ENCODE measurements at places on chromosomes 6 and 20.

DNA sequence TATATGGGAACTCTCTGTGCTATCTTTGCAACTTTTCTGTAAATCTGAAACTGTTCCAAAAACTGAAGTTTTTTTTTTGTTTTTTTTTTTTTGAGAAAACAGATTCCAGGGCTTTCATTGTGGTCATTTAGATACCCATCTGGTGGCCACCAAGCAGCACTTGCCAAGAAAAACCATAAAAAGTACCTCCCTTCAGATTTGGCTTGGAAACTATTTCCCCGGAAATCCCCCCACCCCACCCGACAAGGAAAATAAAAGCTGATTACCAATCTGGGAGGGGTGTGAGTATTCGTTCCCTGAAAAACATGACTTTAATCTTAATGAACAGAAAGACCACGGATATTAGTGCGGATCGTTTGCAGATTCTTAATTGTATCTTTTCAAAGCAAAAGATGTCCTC, 1.9 kb downstream of the NFATC2 start:
- DNase-seq, result no peak

- no peak for DNase-seq
Measured at GRCh38 chr20:48626938-48627736, 200.7 kb downstream of the PREX1 start.

DNA sequence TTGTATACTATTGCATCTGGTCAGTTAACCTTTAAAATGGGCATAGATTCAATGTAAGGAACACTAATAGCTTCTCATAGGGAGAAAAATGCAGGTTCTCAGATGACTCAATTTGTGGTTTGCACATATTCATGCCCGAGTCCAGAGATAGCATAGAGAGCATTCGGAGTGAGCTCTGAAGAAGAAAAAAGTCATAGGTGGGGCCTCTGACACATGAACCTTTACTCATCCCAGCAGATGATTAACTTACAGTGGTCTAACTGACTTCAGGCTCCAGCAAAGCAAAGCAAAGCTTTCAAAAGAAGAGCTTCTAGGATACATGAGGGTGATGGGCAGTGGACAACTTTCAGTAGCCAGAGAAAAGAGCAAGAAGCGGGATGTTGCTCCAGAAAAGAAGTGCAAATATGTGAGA, 55.3 kb upstream of the BTN3A2 start:
- DNase-seq, result no peak

- DNase-seq, result no peak
Measured at GRCh38 chr6:79985128-79985527, 19.3 kb upstream of the TTK start.

GRCh38 chr6:165117121-165117520, 192.3 kb downstream of the C6orf118 start:
- no peak for DNase-seq

- DNase-seq, result no peak
Measured at GRCh38 chr20:11432407-11432806, 485.3 kb upstream of the BTBD3 start.

DNA sequence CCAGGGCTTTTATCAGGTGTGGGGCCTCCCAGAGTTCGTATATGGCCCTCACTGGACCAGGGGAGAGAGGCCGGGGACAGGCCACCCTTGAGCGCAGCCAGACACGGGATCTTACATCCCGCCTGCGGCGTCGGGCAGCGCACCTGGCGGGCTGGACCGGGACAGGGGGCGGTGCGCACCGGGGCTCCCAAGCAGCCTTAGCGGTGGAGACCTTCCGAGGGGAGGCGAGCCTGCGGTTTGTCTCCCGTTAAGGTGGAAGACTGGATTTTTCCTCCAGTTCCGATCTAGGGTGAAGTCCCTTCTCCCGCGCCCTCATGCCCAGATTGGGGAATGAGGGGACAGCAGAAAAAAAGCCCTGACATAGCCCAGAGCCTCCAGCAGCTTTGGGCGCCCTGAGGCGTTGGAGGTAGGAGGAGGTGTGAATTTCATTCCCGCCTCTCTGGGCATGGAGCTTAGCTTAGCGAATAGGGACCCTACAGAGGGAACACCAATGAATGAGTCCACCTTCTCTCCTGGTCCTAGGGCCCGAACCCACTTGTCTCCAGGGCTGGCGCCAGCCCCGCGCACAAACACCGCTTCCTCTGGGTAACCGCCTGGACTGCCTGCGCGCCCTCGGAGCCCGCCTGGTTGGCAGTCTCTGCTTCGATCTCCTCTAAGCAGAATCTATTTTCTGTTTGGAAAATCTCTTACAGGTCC, 6.7 kb upstream of the LAMP5 start:
- DNase-seq, result no peak
